ENCODE measurements at places on chromosomes 12 and 14. TPM values are rescaled to one million over a fixed set of nuclear protein-coding genes. Genes with fewer than 3 reads are reported as not detected.

The STXBP6 gene
- total RNA-seq, result 2.0 TPM

The CLEC1B gene
- not detected for total RNA-seq

The COCH gene
- total RNA-seq, result 23.3 TPM

The PPFIA2 gene
- total RNA-seq, result not detected

The DPF3 gene
- total RNA-seq, result 0.29 TPM

The REM2 gene
- 0.39 TPM for total RNA-seq

The BATF gene
- not detected for total RNA-seq

The KMT2D gene
- total RNA-seq, result 37.5 TPM

The ETNK1 gene
- total RNA-seq, result 39.7 TPM

The ZDHHC22 gene
- total RNA-seq, result 0.21 TPM

The KRT78 gene
- not detected for total RNA-seq

Data from A549 treated with Mapracorat at 1 μM for 4 hours (cell line).